ENCODE measurements at places on chromosomes 6 and 20. TPM values are rescaled to one million over a fixed set of nuclear protein-coding genes. Genes with fewer than 3 reads are reported as not detected.

DNA sequence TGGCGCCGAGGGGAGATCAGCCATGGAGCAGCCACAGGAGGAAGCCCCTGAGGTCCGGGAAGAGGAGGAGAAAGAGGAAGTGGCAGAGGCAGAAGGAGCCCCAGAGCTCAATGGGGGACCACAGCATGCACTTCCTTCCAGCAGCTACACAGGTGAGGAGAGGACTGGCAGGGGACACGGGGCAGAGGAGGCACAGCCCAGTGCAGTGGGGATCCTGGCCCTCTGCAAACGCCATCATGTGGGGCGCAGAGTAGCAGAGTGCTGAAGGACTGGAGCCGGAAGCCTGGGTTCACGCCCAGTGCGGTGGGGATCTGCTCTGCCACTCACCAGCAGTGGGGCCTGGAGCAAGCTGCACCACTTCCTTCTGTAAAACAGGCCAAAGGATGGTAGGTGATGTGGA is 41.1 kb upstream of the FANCE start:
- DNase-seq: no peak

DNA sequence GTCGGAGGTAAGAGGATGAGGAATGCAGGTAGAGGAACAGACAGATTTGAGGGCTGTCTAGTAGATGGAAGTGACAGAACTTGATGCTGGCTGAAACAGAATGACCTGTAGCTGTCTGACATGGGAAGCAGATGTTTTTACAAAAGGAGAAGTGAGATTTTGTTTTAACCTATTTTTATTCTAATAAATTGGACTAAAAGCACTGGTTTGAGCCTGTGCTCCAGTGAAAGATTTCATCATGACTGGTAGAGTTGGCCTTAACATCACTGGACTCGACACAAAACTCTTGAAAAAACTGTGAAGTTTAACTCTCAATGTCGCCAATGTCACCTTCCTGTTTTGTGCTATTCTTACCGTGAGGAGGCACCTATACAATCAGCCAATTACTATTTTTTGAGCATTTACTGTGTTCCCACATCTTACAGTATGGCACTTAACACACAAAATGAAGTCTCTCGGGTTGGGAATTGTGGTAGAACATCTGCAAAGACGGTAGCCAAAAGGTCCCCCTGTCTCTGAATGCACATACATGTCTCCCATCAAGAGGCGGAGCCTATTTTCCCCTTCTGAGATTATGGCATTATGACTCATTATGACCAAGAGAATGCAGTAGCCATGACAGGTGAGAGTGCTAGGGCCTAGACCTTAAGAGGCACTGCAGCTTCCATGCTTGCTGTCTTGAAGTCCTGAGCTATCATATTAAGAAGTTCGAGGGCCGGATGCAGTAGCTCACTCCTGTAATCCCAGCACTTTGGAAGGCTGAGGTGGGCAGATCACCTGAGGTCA is 93.2 kb downstream of the FOXF2 start:
- DNase-seq: no peak

DNA sequence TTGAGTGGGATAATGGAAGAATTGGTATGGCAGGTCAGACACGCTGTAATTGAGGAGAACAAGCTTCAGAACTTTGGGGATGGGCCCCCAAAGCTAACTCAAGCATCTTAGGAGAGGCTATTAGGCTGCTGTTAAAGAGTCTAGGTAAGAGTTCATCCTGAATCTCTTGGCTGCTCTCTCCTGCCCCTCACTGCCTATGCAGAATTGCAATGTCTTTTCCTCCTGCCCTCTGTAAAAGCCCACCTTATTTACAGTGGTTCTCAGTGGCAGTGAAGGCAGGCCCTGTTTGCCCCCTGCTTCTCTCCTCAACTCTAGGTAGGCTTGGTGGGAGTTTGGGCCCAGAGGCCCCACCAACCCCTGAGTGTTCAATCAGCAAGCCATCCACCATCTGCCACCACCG is 55.0 kb downstream of the LYRM2 start:
- DNase-seq: no peak

DNA sequence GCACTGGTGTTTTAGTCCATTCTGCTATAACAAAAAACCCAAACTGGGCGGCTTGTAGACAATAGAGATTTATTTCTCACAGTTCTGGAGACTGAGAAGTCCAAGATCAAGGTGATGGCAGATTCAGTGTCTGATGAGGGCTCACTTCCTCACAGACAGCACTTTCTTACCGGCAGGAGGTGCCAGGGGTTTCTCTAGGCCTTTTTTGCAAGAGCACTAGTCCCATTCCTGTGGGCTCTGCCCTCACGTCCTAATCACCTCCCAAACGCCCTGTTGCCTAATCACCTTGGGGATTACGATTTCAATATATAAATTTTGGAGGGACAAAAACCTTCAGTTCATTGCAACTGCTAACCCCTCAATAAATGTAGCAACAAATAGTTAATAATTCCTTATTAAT is 140.0 kb upstream of the SGK1 start:
- DNase-seq: no peak

GRCh38 chr6:141498977-141499376 is 633.7 kb upstream of the GJE1 start:
- no peak for DNase-seq

DNA sequence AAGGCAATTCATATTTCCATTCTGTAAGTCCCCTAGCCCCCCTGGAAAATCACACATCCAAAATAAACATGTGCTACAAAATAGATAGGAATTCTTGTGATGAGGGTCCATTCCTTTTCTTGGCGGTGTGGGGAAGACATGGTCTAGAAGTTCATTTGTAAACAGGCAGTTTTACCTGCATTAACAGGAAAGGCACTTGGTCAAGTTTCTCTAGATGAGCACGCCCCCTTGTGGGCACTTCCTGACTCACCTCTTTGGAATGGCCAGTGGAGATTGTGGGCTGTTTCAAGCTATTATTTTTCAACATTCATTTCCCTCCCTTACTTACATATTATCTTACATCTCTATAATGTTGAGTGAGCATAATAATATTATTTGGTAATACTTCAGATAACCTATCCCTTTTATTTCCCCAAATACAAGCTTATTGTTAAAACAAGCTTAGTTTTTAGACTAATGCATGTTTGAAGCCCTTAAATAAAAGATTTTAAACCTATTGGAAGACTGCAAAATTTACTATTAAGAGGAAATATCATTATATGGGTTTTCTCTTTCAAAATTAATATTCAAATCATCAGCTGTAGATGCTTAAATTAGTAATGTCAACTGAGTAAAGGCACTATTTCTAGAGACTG is 92.1 kb downstream of the TASP1 start:
- DNase-seq: peak; percentile 58

- DNase-seq: peak; percentile 36
Observed at GRCh38 chr20:59939052-59939878, 840 bp downstream of the PPP1R3D start.

DNA sequence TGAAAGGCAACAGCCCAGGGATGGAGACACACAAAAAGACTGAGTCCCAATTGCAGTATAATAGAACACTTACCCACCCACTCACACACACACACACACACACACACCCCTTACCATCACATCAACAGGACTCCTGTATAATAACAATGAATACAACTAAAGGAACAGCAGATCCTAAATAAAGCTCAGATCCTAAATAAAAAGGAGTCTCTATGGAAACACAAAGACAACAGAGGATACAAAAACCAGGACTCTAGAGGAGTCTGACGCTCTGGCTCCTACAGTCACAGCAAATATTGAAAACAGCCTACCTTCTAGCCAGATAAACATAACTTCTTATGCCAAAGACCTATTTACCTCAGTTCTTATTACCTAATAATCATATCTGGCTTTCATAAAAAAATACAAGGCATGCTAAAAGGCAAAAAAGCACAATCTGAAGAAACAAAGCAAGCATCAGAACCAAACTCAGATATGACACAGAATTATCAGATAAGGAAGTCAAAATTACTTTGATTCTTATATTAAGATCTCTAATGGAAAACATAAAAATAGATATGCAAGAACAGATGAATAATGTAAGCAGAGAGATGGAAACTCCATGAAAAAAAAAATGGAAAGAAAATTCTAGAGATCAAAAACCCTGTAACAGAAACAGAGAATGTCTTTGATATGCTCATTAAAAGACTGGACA is 134.9 kb downstream of the MMUT start:
- DNase-seq: no peak

Gene BAK1
- total RNA-seq: 21.8 TPM
